ENCODE measurements at places on chromosomes 6 and 20.

DNA sequence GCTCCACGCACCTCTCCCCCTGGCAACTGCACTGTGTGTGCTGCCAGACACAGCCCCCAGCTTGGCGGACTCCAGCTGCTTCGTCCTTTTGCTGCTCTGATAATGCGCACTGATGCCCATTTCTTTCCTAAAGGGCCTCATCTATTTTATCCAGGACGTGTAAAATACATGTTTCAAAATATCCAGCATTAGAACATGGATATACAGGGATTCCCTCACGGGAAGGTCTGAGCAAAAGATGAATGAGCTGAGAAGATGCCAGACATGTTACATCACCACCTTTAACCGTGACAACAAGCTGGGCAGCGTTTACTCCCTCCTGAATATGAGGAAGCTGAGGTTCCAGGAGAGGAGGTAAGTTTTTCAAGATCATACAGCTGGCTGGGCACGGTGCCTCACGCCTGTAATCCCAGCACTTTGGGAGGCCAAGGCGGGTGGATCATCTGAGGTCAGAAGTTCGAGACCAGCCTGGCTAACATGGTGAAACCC lies 32.8 kb downstream of the TNXB start:
- DNase-seq = no peak

GRCh38 chr20:35370751-35371150 lies 41.0 kb downstream of the UQCC1 start:
- DNase-seq = no peak

DNA sequence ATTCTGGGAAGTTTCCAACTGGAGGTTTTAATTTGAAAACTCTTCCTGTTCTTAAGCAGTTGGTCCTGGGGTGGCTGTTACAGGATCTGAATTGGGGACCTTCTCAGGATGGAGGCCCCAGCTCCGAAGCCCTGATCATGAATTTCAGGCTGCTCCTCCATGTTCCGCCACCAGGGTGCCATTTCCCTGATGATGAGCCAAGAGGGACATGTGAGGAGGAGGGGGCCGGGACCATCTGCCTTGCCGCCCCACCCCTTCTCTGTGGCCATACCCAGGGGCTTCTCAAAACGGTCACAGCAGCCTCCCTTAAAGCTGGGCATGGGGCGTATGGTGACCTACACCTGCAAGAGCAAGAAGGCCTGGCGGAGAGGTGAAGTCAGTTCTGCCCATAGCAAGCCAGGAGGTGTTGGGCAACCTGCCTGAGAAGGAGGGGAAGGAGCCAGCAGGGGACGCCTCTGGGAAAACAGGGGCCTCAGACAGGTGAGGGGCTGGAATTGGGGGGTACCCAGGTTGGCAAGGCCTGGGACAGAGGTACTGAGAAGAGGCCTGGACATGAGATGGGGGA lies 3.6 kb upstream of the BAK1 start:
- DNase-seq = no peak

GRCh38 chr6:72580281-72580940 lies 41.5 kb upstream of the KCNQ5 start:
- DNase-seq = no peak

DNA sequence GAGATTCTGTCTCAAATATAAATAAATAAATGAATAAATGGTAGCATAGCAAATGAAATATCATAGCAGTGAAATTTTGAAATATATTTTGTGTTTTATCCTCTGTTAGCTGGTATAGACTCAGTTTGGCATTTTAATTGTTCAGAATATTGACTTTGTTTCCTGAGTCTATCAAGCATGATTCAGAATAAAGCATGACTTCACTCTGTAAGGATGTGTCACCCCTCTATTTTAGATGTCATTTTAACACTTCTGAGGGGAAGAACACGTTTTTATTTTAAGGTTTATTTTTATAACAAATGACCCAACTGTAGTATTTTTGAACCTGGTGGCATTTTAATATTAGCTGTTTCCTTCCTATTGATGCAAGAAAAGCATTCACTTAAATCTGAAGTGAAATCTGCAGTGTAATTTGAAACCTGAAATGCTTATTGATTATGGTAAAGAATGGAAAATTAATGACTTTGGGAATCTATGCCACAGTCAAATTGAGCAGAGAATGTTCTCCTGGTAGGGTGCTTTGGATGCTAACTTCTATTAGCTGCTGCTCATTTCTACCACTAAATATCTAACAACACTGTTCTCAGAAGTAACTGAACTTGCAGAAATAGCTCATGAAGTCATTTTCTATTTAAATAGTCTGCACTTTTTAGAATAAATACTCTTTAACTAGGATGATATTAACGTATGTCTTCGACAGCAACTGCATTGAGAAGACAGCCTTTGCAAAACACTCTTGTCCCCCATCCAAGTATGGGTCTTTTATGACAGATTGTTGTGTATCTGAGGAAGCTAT lies 114.2 kb downstream of the SOX4 start:
- no peak for DNase-seq

- DNase-seq = no peak
Measured at GRCh38 chr6:167946007-167946406, 51.5 kb upstream of the KIF25 start.

DNA sequence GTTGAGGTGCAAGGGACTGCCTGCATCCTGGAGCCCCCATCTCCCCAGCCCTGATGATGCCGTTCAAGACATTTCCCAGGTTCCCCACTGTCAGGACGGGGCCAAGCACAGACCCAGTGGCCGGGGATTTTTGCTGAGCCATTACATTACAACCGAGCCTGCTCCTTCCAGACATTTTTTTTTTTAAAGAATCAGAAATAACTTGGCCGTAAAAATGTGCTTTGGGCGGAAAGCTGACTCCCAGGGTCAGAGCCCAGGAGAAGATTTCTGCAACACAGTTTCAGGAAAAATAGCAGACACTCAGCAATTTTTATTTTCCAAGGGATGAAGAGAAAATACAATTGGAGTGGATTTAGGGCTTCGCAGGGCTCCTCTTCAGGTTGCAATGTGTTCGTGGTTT lies 87.9 kb downstream of the LRFN2 start:
- DNase-seq = no peak

DNA sequence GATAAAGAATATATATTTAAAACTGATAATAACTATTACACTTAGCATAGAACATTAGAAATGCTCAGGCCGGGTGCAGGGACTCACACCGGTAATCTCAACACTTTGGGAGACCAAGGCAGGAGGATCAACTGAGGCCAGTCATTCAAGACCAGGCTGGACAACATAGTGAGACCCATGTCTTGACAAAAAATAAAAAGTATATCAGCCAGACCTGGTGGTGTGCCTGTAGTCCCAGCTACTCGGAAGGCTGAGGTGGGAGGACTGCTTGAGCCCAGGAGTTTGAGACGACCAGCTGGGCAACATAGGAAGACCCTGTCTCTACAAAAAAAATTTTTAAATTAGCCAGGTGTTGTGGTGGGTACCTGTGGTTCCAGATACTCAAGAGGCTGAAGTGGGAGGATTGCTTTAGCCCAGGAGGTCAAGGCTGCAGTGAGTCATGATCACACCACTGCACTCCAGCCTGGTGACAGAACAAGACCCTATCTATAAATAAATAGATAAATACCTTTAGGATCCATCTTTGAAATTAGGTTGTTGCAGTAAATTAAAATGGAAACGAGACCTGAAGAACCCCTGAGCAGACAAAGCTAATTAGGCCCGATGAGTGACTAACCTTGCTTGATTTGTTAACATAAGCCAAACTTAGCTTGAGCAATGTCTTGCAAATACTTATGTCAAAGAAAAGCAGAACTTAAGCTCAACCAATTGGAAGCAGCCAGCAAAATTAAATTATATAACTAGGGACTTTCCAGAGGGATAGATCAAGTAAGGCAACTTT lies 75.8 kb upstream of the E2F3 start:
- DNase-seq = no peak

- no peak for DNase-seq
Measured at GRCh38 chr20:20837574-20838021, 125.2 kb upstream of the RALGAPA2 start.

DNA sequence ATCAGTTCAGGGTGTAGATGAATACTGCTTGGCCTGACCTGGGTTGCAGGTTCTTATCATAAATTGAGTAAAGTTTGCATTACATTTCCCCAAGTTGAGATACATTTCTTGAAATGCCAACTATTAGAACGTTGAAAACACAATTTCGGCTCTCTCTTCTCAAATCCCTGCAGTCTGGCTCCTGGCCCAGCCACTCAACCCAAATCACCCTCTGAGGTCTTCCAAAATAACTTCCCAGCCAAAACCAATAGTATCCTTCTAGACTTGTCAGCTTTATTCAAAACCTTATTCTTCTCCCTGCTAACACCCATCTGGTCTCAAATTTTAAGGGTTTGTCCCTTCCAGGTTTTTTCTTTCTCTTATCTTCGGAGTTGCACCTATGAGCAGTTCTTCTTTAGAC lies 263.6 kb downstream of the EYA4 start:
- DNase-seq = no peak

DNA sequence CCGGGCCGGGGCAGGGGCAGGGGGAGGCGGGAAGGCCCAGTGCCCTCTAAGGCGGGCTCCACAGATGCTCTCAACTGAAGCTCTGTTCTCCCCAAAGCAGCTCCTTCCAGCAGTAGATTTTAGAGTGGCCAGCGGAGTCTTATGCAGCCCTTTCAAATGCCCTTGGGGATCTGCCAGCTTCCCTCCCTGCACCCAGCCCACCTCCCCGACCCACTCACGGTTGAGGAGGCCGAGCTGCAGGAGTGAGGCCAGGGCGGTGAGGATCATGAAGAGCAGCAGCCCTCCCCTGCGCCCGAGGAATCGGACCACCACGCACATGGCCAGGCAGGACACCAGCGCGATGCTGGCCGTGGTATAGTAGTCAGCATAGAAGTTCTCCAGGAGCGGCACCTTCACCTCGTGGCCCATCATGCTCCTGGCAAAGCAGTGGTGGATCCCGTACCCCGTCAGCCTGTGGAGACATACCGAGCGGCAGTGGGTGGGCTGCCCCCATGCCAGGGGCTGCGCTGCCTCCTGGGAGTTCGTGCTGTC lies 28.0 kb downstream of the PSMG4 start:
- no peak for DNase-seq

GRCh38 chr6:24458134-24458533 lies 31.2 kb downstream of the GPLD1 start:
- no peak for DNase-seq

DNA sequence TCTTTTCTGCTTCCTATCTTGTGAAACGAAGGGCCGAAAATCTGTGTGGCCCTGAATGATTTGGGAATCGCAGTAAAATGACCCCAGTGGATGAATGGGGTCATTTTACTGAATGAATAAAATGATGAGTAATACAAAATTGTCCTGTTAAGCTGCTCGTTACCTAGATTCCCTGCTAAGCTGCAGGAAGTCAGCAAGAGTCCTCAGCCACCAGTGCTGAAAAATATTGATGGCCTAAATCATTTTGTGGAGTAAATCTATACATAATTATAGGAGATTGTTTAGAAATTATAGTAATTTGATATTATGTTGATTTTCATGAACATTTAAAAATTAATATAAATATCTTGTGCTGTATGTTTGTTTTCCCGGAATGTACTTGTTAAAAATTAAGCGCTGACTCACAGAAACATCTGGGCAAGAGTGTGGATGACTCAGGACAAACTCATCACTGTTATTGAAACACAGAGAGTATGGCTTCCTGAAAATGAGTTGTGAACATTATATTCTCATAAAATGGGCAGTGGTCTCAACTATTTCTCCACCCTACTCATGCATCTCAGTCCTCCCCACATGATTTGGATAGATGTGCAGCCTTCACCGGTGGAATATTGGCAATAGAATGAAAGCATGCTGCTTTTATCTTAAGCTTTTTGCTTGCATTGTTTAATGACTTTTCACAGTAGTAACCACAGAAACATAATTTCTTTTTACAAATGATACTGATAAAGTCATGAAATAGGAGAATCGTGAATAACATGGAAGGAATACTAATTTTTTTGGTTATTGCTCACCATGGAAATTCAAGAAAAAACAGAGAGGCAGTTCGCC lies 36.2 kb upstream of the RGS17 start:
- DNase-seq = no peak

- DNase-seq = no peak
Measured at GRCh38 chr20:40635971-40636370, 53.1 kb downstream of the MAFB start.

DNA sequence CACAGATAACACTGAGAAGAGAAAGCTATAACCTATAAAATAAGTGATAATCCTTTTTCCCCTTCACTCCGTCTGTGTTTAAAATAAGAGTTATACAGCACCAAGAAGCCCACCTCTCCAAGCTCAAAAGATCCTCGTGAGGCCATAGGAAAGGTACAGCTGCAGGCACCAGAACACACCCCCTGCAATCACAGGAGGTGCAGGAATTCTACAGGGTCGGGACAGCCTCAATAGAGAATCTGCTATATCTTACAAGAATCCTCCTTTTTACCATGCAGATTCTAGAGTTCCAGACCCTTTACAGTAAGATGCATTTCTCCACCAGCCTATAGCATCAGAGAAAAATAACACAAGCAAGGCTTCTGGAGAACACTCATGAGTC lies 5.0 kb upstream of the ADGRF1 start:
- no peak for DNase-seq
